ENCODE measurements at places on chromosomes 13 and 19.

DNA sequence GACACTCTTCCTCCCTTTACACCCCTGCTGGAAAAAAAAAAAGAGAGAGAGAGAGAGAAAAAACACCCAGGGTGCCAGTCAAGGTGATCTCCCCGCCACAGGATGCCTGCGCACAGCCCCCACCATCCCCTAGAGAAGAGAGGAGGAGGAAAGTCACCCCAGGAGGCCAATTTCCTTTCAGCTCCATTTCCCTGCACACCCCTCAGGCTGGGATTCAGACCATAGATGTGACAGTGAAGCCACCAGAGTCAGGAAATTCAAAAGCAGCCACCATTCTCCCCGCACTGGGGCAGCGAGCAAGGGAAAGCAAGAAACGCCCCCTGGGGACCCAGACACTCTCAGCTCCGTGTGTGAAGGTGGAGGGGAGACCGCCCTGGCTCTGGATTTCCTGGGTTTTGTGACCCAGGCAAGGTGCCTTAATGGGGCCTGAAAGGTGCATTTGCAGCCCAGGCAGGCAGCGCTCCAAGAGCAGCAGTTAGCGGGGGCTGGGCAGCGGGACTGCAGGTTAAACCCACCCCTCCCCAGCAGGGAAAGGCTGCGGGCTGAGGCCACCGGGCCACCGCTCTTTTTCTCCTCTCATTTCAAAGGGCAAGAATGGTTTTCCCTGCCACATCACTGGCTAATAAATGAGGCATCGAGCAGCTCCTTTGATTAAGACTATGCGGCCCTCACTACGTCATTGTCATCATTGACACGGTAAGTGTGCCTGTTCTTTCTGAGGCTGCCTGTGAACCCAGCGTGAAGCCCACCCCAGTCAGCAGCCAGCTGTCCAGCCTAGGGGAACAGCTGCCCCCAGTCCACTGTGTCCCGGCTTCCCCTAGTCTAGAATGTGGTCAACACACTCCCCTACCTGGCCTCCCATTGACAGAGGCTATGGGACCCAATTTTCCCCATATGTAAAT, 83.8 kb upstream of the TM9SF2 start:
- no peak for DNase-seq

- DNase-seq, result no peak
Measured at GRCh38 chr19:4069331-4069959, 2.7 kb upstream of the ZBTB7A start.

DNA sequence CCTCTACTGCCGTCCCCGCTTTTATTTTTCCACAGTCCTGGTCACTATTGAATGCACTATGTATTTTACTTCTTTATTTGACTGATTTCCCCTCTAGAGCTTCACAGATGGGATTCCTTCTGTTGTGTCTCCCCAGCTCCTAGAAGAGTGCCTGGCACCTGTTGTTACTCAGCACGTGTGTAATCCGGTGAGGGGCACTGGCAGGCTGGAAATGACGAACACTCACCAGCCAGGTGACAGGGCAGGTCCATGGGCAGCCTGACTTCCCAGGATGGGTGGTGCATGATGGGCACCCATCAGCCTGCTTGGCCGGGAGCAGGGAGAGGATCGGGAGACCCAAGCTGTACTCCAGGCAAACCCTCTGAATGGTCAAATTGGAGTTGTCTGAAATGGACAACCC, 67.2 kb downstream of the CEBPG start:
- no peak for DNase-seq

DNA sequence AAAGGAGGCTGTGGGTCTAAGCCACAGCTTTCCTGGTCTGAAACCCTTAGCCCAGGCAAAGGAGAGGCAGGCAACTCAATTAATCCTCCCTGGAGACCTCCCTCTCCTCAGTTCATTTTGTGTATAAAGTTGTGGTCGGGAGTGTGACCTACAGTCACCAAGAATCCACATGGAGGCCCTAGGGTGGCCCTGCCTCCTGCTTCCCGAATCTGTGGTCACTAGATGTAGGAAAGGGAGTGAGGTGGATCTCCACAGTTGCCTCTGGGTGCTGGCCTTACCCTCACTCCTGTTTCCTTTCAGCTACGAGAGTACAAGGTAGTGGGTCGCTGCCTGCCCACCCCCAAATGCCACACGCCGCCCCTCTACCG, 1.3 kb downstream of the RPL18A start:
- DNase-seq, result no peak

DNA sequence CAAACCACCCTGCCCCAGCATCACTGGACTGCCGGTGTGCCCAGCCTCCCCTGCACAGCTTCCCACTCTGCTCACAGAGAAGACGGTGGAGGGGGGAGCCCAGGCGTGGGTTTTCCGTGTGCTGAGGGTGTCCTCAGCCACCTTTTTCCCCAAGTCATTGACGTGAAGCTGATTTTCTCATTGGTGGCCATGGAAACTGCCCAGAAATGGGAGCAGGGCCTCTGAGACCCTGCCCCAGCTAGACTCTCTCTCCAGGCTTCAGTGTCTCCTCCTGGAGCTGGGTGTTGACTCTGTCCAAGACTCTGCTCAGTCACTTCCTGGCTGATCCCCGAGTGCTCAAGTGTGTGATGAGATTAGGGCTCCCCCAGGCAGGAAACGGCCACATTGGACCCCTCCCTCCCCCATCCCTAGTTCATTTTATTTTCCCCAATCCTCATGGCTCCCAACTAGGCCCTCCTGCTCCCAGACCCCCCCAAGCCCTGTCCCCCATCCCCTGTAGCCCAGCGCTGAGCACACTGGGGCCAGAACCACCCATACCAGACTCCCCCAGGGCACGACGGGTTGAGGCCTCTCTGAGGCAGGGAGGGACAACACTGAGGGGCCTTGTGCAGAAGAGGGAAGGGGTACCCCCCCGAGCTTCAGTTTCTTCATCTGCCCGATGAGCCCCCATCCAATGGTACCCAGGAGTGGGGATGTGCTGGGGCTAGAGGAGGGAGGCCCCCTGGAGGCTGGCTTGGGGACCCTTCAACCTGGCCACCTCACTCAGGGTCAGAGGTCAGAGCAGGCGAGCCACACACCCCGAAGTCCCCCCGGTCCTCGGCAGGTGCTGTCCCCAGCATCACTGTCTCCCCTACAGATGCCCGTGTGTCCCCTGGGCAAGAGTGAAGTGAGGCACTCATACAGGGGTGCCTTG, 1.2 kb upstream of the F2RL3 start:
- DNase-seq, result no peak

DNA sequence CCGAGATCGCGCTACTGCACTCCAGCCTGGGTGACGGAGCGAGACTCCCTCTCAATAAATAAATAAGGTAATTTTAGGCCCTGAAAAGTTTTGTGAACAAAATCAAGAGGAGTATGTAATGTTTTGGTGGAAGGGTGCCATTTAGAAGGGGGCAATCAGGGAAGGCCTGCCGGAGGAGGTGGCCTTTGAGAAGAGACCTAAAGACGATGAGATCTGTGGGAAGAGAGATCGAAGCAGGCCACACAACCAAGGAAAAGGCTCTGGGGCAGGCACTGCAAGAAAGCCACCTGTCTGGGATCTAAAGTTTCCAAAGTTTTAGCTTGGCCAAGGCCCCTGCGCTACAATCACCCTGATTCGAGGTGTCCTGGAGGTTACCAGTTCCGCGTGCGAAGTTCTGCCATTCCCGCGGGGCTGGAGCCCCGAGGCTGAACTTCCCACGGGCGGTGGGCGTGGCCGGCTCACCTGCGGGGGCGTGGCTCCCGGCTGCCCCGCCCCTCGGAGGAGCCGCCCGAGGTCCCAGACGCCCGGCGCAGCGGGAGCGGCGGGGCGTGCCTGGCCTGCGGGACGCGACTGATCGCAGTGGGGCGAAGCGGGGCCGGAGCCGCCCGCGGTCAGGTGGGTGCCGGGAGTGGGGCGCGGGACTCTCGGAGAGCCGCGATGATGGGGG, at the start of gene KLC3:
Gene KLC3, plus strand, starts transcription at position 519 of the 667 bp plus-strand sequence. CDS start 4,792 bp downstream, outside the sequence.
- DNase-seq, result no peak

DNA sequence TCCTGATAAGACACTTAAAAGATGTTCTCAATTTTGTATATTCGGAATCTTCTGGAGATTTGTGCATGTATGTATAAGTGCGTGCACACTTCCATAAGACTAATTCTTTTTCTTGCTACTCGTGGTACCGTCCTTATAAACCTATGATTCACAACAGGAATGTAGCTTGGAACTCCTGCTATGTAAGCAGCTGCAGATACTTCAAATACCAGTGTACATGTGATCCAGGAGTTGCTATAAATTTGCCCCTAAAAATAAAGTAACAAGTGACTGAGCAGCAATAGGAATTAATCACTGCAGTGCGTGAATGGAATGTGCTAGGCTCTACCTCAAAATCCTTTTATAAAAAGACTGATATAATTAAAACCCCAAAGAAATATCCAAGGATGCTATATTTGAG, 214.9 kb downstream of the KLF5 start:
- peak; percentile 88 for DNase-seq

GRCh38 chr19:6343462-6343861, 10.1 kb upstream of the ACER1 start:
- no peak for DNase-seq

GRCh38 chr13:112750570-112750969, 60.7 kb downstream of the ATP11A start:
- DNase-seq, result no peak

DNA sequence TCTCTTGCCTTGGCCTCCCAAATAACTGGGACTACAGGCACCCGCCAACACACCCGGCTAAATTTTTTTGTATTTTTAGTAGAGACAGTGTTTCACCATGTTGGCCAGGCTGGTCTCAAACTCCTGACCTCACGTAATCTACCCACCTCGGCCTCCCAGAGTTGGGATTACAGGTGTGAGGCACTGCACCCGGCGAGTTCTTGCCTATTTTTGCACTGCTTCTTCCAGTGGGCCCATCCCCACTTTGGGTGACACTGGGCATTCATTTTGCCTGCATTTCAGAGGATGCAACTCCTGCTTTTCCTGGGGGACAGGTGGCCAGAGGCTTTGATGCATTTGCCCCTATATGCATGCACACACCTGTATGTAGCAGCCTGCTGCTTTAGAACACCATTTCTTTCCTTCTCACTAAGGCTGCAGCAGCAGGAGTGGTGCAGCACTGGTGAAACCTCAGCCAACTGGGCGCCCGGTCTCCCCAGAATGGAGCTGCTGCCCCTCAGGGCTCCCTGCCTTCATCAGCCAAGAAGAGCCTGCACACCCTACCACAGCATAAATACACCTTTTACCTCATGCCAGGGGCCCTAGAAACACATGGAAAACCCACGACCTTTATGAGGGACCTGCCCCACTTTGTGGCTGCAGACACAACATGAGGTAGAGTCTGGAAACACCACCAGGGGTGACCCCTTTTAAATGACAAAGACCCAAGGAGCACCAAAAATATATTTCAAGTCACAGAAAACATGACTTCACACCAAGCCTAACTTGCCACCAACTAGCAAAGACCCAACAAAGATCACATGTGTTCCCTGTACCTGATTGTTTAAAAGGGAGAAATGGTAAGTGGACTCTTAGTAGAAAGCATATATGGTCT, 36.8 kb upstream of the POP4 start:
- DNase-seq, result no peak

DNA sequence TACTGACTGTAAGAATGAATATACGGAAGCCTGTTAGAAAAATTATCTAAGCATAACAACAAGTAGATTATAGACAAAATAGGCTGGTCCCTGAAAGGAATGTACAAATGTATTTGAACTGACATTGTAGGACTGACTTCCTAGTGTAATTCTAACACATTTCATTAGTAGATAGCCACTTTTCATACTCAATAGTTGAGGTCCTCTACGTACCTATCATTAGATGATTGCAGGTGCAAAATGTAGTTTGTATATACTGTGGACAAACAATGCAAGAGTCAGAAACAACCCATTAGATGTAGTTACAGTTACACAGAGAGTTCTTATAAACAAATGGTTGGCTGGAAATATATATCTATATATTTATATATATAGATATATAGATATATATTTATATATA, 402.3 kb upstream of the SLITRK6 start:
- no peak for DNase-seq

GRCh38 chr13:114096031-114096485, 36.4 kb downstream of the RASA3 start:
- DNase-seq, result no peak

DNA sequence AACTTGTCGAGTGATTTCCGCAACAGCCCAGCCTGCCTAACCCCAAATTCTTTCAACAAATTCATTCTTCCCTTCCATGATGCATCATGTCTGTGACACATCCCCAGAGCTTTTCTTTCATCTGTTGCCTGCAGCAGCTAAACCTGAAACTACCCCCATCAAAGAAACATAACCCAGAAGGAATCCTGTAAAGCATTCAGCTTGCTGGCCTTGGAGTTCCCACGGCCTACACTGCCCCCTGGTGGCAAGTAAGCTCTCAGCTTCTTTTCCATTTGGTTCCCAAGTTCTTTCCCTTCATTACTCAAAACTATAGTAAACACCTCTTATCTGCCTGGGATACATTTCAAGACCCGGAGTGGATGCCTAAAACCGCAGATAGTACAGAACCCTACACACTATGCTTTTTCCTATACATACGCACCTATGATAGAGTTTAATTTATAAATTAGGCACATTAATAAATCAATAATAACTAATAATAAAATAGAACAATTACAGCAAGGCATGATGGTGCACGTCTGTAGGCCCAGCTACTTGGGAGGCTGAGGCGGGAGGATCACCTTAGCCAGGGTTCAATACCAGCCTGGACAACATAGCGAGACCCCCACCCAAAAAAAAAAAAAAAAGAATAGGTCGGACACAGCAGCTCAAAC, 7.4 kb downstream of the ETHE1 start:
- DNase-seq, result peak; percentile 89

DNA sequence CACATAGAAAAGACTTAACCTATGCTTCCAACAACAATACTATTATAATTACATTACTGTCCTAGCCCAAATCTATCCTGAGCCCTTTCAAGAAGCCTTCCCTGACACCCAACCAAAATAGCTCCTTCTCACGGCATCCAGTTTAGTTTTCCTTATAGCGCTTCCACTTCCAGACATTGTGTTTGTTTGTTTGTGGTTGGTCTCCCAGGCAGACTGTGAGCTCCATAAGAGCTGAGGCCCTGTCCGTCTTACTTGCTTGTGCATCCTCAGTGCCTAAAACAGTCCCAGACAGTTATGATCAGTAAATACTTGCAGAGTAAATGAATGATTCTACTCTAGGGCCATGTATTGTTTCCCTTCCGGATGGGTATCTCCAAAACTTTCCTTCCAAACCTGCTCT, 68.1 kb upstream of the STARD13 start:
- DNase-seq, result no peak
